ENCODE measurements at places on chromosomes 12 and 14. TPM values are rescaled to one million over a fixed set of nuclear protein-coding genes. Genes with fewer than 3 reads are reported as not detected.
A peak's percentile ranks its signal among the peaks of the same experiment; 100 is the strongest.

GRCh38 chr12:110353211-110353965, 50.1 kb downstream of the ANAPC7 start:
- no peak for DNase-seq

ADGRD1 gene
- not detected for total RNA-seq

GRCh38 chr12:79933532-79934264, 1.2 kb downstream of the PPP1R12A start:
- DNase-seq, result no peak

GRCh38 chr14:74979442-74980397, 23.0 kb upstream of the EIF2B2 start:
- no peak for DNase-seq

DNA sequence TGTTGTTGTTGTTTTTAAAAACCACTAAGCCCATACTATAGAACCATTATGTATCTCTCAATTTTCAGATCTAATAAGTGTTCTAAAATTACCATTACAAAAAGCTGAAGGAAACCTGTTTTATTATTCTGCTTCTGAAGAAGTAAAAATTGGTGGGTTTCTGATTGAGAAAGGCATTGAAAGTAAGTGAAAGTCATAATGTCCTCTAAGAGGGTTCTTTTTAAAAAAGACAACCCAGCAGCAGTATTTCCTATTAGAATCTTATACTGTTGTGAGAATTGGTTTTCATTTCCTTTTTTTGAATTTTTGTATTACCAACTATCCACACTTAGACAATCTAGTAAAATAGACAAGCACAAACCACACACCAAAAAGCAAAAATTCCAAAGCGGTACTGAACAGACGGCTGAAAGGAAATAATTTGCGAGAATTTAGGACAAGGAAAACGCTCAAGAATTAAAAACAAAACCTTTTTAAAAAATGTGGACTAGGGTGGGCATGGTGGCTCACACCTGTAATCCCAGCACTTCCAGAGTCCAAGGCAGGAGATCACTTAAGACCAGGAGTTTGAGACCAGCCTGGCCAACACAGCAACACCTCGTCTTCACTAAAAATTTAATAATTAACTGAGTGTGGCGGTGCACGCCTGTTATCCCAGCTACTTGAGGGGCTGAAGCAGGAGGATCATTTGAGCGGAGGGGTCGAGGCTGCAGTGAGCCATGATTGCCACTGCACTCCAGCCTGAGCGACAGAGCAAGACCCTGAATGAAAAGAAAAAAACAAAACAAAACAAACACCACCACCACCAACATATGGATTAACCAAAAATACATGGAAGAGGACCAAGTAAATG, 66.7 kb upstream of the AP4S1 start:
- DNase-seq, result no peak

GRCh38 chr12:80512781-80513180, 68.7 kb downstream of the PTPRQ start:
- DNase-seq, result no peak

GRCh38 chr12:97837401-97837800, 374.8 kb downstream of the RMST start:
- DNase-seq, result peak; percentile 57

GEMIN2 gene
- 19.7 TPM for total RNA-seq

SERPINA3 gene
- 33.9 TPM for total RNA-seq

GRCh38 chr12:14400599-14400998, 35.1 kb downstream of the ATF7IP start:
- no peak for DNase-seq

DNA sequence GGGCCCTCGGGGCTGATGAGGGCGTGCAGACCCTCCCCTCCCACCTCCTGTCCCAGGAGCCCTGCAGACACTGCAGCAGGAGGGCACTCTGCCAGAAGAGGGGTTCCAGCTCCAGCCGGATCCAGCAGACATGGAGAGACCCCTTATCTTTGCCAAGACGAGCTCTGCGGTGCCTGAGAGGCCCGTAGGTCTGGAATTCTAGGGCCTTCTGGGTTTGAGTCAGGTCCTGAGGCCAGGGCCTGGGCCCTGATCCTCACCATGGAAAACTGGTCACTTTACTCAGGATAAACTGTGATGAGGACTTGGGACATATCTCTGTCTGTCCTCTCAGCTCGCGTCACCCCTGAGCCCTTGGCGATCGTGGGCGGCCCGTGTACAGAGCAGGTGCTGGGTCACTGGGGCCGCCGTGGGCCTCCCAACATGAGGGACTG, 13.8 kb downstream of the MEG3 start:
- no peak for DNase-seq

GUCY2C gene
- not detected for total RNA-seq

- DNase-seq, result no peak
These were observed 218.0 kb downstream of the SLC2A13 start for GRCh38 chr12:39887856-39888255.

- DNase-seq, result no peak
These were observed 18.1 kb downstream of the MANSC1 start for GRCh38 chr12:12331896-12332295.

GRCh38 chr12:64808110-64808509, 16.3 kb upstream of the TBC1D30 start:
- no peak for DNase-seq

- no peak for DNase-seq
These were observed 9.7 kb upstream of the UBC start for GRCh38 chr12:124923905-124924734.

GRCh38 chr12:19191089-19191488, 61.6 kb downstream of the PLEKHA5 start:
- no peak for DNase-seq

DNA sequence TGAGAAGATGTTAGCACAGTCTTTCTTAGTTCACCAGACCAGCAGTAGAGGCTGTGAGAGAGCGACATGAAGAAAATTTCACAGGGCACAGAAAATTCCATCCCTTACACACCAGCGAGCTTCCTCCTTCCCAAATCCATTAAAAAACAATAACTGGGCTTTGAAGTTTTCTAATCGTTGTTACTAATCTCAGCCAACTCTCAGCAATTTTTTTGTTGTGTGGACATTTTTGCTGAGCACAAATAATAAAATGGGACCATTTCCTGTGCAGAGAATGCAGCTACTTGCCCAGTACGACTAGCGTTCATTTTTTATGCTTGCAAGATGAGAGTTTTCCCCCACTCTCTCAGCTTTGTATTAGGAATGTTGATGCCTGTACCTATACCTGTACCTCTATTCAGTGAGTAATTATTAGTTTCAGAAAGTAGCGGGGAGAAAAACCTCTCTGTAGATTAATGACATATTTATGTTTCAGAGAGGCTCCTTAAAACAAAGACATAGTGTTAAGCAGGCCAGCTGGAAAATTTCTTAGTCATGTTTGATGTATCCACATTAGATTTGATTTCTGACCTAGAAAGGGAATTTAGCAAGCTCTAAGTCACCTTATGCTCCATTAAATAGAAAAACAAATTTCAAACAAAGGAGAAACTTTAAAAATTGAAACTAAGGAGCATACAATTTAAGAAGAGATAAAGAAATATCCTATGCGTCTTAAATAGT, 146.5 kb downstream of the SRGAP1 start:
- DNase-seq, result no peak

TDRD9 gene
- 6.5 TPM for total RNA-seq

ERG28 gene
- 16.2 TPM for total RNA-seq

TSHR gene
- not detected for total RNA-seq

DNA sequence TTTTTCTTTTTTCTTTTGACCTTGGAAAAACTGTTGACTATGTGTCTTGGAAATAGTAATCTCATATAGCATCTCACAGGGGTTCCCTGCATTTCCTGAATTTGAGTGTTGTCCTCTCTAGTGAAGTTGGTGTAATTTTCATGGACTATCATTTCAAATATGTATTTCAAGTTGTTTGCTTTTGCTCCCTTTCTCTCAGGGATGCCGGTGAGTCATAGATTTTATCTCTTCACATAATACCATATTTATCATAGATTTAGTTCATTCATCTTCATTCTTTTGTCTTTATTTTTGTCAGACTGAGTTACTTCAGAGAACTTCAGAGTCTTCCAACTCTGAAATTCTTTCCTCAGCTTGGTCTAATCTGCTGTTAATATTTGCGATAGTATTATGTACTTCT, 1320.6 kb downstream of the LRFN5 start:
- DNase-seq, result no peak

GRCh38 chr12:93151079-93151762, 222.1 kb upstream of the EEA1 start:
- no peak for DNase-seq

ZBTB25 gene
- 7.4 TPM for total RNA-seq

PRIMA1 gene
- total RNA-seq, result not detected

- no peak for DNase-seq
These were observed 216.8 kb downstream of the ZFP36L1 start for GRCh38 chr14:68576031-68576430.

- no peak for DNase-seq
These were observed 3.3 kb downstream of the LRIG3 start for GRCh38 chr12:58916921-58917511.

GRCh38 chr12:15919418-15919817, 8.3 kb downstream of the DERA start:
- DNase-seq, result no peak
